Muscle of leg (tissue), 16 donors: ENCODE measurements at places on chromosomes 1 and 21. TPM values are rescaled to one million over a fixed set of nuclear protein-coding genes. Genes with fewer than 3 reads are reported as not detected.

- DNase-seq, result peak; percentile 71
Observed at GRCh38 chr21:14259747-14260146, 43.8 kb downstream of the RBM11 start.

CD1E gene
- polyA plus RNA-seq, result 0.24 TPM

DNA sequence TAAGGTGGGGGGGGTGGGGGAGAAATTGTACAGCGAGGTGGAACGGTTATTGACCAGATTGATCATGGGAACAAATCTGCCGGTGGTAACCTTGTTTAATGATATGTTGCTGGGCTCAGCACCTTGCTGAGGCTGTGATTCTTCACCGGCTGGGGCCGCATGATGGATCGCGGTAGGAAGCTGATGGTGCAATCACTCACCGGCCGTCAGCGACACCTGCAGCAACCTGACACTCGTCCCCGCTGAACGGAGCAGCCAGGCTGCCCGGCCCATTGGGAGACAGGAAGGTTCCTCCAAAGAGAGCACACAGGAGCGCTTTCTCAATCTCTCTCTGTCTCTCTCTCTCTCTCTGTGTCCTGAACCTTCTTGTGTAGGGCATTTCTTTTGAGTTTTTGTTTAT is 128.5 kb upstream of the RRP15 start:
- DNase-seq, result no peak

XCL2 gene
- 0.34 TPM for polyA plus RNA-seq

ABCG1 gene
- 8.2 TPM for polyA plus RNA-seq

DNA sequence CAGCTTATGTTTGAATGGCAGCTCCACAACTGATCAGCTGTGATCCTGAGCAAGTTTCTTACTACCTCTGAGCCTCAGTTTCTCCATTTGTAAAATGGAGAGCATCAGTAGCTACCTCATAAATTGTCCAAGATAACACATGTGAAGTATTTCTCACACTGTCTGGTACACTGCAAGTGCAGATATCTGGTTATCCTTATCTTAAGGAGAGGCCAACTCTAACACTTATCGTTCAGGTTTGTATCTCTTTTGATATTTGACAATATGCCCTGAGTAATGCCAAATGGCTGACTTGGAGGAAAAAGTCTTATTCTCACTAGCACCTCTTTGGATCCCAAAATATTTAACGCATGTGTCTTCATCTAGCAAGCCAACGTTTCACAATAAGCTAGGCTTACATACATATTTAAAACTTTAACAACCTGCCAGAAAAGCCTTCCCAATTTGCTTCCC is 2.7 kb downstream of the CSRP1 start:
- no peak for DNase-seq

DNA sequence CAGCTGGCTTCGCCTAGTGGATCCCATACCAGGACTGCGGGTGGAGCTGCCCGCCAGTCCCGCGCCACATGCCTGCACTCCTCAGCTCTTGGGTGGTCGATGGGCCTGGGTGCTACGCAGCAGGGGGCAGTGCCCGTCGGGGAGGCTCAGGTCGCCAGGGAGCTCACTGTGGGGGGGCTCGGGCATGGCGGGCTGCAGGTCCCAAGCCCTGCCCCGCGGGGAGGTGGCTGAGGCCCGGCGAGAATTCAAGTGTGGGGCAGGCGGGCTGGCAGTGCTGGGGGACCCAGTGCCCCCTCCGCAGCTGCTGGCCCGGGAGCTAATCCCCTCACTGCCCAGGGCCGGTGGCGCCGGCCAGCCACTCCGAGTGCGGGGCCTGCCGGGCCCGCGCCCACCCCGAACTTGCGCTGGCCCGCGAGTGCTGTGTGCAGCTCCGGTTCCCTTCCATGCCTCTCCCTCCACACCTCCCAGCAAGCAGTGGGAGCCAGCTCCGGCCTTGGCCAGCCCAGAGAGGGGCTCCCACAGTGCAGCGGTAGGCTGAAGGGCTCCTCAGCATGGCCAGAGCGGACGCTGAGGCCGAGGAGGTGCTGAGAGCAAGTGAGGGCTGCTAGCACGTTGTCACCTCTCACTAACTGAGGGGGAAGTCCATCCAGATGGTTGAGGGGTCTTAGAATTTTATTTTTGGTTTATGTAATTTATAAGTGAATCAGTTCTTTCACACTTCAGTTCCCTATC is 85.2 kb upstream of the HMCN1 start:
- DNase-seq, result no peak

- DNase-seq, result no peak
Observed at GRCh38 chr1:218763538-218763937, 410.1 kb upstream of the LYPLAL1 start.

- no peak for DNase-seq
Observed at GRCh38 chr1:26945138-26945537, 15.1 kb downstream of the KDF1 start.

DNA sequence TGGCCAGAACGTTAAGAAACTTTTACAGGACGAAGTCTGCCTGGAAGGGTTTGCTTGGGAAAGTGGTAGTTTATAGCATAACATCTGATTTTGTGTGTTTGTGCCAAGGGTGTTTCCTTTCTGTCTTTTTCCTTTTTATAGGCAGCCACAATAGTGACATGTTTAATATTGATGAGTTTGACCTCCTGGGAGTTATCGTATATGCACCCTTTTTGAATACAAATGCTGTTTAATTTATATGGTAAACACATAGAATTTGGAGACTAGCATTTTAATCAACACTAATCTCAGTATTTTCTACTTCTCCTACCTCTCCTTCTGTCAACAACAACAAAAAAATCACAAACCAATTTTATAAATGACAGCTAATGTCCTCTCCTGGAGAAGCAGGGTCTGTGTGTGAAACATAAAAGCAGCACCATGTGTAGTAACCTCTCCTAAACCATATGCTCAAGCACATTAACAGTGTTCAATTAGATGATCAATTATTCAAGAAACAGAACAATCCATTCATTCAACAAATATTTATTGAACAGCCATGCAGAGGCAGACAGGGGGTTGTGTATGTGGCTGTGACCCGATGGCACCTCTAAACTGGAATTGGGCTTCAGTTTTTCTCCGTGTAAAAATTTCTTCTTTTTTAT is 604 bp upstream of the FMN2 start:
- no peak for DNase-seq

TRIM58 gene
- 1.8 TPM for polyA plus RNA-seq

DNA sequence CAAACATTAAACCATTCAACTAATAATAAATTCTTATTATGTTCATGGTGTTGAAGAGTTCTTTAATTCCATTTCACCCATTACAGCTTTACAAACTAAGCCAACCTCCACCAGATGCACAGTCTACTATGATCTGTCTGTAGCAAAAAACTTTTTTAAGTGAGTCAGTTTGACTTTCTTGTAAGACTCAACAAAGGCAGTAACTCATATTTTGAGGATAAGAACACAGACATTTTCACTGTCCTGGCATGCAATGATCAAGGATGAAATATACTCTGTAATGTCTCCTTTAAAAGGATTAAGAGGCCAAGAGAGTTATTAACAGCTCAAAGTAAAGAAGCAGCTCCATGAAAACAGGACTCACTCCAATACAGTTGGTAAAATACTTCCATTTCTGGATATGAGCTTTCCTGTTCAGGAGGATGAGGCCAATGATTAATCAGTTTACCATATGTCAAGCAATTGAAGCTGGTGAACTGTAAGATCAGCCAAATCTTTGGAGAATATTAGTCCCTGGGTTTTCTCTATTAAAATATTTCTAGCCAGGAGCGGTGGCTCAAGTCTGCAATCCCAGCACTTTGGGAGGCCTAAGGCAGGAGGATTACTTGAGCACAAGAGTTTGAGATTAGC is 20.6 kb downstream of the XKR8 start:
- peak; percentile 92 for DNase-seq

DNA sequence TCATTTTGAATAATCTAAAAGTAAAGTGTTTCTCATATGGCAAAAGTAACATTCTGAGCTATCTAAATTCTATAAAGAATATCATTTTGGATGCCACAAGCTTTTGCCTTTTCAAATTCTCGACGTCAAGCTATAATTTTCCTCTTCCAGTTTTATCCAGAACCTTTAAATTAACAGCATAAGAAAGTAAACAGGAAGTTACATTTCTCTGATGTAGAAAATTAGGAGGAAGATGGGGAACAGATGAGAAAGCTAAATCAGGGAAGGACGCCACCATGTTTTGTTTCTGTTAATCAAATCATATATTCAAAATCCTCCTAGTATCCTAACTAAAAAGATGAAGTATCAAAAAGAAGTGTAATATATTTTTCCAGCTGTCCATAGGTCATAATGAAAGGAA is 8.8 kb upstream of the CAMSAP2 start:
- DNase-seq, result no peak

DNA sequence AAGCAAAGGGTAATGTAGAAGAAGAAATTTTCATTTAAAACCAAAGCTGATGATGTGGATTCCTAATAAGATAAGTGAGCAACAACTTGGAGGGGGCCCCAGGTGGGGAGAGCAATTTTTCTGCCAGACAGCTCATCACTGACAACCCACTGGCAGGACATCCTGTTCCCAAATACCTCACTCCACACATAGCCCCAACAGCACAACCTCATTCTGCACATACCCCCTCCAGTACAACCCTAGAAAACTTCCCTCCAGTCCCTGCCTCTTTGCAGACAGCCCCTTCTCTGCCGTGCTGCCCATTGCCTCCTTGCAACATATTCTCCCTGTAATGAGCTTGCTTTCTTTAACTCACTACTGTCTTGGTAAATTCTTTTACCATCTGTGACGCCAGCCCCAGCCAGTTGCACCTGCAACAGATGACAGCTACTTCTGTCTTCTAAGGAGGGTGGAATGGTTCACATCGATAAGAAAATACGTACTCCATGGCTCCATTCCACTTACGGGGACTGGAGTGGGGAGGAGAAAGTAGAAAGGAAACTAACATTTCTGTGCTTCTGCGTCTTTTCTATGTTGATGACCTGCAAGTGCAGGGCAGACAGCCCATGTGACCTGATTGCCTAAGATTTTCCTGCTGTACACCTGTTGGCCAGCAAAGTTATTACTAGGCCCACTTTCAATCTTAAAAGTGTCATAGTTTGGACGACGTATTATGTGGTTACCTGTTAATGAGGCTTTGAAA is 14.7 kb downstream of the RHEX start:
- DNase-seq, result no peak

SIKE1 gene
- 29.8 TPM for polyA plus RNA-seq

DNA sequence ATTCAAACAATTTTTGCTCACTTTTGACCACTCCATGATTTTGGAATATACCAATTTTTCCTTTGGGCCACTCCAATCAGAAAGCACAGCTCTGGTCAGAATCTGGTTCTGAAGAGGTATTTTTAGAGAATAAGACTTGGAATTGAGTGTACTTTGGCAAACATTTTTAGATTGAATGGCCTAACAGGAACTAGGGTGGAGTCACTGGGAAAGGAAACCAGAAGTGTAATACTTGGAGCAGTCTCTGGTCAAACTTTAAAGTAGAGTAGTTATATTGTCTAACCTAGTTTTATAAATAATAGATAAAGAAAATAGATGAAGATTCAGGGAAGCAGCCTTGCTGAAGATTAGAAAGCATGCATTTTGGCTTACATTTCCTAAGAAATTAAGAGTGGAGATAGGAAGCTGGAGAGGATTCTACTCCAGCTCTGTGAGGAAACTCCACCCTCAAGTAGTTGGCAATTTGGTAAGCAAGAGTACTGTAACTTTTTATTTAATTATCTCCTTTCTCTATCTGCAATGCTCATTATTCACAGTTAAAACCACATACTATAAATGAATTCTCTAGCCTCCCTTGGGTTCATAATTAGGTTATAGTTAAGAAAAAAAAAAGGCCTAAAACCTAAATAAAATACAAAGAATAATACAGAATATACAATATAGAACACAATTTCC is 15.8 kb downstream of the STIL start:
- DNase-seq, result peak; percentile 24

DNA sequence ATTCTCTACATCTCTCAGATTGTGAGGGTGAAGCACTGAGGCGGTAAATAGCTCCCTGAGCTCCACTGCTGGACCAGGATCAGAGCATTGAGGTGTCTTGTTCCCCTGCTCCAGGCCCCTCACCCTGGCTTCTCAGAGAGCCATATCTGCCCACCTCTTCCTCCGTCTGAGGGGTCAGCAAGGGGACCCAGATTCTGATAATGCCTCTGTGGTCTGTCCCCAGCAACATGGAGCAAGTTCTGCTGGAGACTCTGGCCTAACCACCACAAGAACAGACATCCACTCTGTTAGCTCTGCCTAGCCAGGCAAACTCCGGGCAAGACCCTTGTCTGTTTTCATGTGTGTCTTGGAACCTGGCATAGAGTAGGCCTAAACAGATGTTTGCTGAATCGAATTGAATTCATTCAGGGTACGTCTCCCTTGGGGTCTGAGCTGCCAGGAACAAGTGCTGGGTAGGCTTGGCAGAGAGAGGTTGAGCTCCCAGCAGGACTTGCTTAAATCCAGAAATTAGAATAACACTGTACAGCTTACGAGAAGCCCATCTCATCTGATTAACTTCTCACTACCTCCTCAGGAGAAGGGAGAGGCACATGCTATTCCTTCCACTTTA is 2.3 kb downstream of the TRAF5 start:
- DNase-seq, result peak; percentile 38

NHLH1 gene
- 1.1 TPM for polyA plus RNA-seq

- no peak for DNase-seq
Observed at GRCh38 chr1:234368320-234369032, 4.8 kb upstream of the COA6 start.

DNA sequence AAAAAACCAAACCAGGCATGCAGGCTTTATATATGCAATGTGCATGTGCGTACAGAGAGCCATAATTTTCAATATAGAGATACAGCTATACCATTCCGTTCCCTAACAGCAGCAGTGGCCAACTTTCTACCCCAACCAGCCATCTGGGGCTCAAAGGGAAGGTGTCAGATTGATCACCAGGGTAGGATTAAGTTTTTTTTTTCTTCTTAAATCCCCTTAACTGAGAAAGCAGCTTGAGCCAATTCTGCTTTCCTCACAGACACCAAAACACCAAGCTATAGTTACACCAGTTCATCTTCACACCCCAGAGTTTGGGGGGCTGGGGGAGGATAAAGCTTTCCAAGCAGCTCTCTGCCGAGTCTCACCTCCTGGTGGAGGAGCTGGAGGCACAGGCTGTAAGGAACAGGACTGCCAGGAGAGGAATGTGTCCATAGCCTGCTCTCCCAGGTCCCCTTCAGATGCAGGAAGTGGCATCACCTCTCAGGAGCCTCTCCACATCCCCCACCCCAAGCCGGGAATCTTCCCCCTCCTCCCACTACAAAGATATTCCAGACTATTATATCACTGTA is 87.9 kb downstream of the SSBP3 start:
- no peak for DNase-seq

GRCh38 chr1:31302709-31303441 is 6.0 kb downstream of the ZCCHC17 start:
- DNase-seq, result no peak

DNA sequence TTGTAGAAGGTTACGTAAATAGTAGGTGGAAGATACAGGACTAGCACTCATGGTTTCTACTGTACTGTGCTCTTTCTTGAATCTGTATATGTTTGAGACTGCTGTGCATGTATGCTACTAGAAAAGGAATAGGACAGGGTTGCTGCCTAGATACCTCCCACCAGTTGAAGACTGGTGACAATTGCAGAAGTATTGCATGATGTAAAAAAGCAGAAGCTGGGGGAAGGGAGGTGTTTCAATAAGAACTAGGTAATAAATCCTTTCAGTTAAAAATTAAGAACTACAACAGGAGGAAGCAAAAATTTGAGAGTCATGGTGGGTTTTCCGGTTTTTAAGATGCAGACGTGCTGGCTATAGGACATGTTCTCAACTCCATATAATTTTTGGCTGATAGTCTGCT is 88.1 kb downstream of the CCDC30 start:
- DNase-seq, result peak; percentile 5

- peak; percentile 27 for DNase-seq
Observed at GRCh38 chr1:29256979-29257804, 20.9 kb downstream of the PTPRU start.

FAM72B gene
- polyA plus RNA-seq, result 2.2 TPM
